DMS 273 treated with DMSO at 0.1 percent for 48 hours (cell line): ENCODE measurements at places on chromosomes 7 and 10.

GRCh38 chr10:24446739-24447138 lies 237.8 kb downstream of the KIAA1217 start:
- DNase-seq = no peak

GRCh38 chr7:151456782-151457181 lies 16.8 kb upstream of the CRYGN start:
- DNase-seq = no peak

DNA sequence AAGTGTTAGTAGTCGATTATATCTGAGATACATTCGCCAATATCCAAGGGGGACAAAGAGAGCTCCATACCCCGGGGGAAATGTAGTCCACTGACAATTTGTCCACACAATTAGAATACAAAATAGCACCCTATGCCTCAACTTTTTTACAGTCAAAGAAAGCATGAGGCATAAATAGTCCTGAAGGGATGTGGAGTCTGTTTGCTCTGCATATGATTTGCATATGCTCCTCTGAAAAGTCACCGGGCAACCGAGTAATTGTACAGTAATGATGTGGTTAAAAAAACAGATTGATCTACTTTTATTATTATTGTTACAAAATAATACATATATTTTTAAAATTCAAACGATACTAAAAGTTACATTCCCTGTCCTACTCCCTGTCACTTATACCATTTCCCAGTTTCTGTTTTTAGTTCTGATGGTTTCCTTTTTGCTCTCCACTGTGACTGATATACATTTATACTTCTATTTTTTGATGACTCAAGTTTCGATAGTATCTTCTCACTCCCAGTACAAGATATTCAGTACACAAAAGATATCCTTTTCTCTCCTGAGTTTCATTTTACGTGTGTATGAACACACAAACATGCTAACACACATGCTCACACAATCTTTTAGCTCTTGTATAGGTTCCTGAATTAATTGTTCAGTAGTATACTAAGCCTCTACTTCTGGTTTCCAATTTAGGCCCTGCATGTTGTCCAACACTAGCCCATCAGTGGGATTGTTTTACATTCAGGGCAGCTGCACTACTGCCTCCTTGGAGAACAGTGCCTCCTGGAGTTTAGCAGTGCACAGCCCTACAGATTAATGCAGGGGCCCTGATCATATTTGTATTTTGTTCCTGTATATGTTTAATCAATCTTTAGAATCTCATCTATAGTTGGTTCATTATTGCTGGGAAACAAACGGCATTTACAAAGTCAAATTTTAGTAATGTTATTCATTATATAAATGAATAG lies 130.9 kb downstream of the TES start:
- no peak for DNase-seq

- DNase-seq = no peak
Measured at GRCh38 chr7:157433628-157434027, 96.8 kb downstream of the DNAJB6 start.

DNA sequence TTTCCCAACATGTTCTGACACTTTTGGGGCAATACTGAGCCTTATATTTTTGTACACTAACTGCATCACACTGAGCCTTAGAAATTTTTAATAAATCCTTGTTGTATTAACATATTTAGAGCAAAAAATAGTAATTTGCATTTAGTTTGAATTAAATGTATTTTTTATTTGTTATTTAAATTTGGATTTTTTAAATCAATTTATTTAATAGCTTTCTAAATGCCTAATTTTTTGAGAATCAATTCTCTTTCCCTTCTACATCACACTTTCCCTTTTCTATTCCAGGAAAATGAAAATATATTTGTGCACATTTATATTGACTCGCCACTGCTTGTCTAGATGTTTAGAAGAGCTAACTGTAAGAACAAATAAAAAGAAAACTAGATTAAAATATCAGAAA lies 414.6 kb upstream of the POM121L12 start:
- DNase-seq = no peak

DNA sequence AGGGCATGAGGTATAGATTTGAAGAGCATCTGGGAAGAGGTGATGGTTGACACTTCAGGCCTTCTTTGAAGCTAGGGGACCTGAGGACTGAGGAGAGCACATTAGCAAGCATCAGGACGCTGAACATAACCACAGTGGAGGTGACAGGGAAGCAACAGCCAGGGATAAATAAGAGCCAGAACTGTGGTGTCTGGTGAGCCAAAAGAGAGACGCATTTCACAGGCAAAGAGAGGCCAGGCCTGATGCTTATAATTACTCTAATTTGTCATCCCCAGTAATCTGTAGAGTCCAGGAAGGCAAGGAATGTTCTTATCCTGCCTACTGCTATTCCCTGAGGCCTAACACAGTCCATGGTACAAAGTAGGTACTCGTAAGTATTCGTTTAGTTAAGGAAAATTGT lies 10.4 kb upstream of the FAS start:
- DNase-seq = no peak

- no peak for DNase-seq
Measured at GRCh38 chr10:623477-624311, 65.8 kb downstream of the DIP2C start.

DNA sequence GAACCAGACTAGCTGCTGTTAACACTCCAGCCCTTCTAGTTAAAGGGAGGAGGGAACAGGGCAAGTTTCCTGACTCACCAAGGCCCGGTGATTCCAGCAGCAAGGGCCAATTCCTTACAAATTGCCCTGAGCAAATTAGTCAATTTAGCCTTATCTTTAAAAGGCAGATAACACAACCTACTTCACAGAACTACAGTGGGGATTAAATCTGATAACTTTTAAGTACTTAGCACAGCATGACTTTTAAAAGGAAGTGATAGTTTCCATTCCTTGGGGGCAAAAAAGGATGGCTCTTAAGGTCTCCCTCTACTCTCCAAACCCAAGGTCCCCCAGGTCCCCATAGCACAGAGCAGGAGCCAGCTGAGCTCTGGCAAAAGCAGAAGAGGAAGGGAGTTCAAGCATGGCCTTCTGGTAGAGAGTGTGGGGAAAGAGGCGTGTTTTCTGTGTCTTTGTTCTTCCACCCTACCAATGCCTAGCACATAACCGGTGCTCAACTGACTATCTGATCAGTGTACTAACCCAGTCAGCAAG lies 4.0 kb downstream of the CDCA7L start:
- no peak for DNase-seq

- no peak for DNase-seq
Measured at GRCh38 chr7:6221340-6222319, 50.8 kb downstream of the CYTH3 start.

- DNase-seq = no peak
Measured at GRCh38 chr10:88411772-88412349, 171.3 kb downstream of the RNLS start.

DNA sequence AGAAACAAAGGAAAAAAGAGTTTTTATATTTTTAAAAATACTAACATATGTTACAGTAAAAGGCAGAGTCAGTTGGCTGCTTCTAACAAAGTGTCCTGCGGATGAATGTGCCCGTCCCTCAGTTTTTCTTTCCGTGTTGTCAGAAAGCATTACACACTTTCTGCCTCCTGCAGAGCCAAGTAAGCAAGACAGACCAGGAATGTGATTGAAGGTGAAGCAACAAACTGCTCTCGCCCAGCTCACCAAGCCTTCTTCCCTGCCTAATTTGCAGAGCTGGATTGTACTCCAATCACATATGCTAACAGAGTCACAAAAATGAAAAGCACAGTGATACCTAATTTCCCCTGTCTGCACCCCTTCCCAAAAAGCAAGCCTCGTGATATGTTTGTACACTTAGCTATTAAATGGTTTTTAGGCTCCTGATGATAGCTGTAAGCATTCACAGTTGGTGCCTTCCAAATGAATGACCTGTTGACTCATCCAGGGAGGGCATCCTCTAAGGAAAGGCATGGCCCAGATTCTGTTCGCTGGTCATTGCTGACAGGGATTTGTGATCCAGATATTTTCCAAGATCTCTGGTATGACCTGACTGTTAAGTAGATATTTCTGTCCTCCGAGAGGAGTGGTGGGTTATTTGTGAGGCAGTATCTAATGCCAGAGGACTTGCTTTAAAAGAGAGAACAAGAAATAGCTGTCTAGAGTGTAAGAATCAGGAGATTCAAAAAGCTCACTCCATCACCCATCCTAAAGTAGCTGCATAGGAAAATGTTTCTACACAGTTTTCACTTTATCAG lies 187.3 kb upstream of the PLXDC2 start:
- no peak for DNase-seq

- DNase-seq = no peak
Measured at GRCh38 chr7:49597805-49598204, 175.6 kb upstream of the VWC2 start.

- DNase-seq = no peak
Measured at GRCh38 chr7:81162234-81162633, 243.4 kb upstream of the SEMA3C start.

- no peak for DNase-seq
Measured at GRCh38 chr10:6840766-6841165, 260.7 kb upstream of the PRKCQ start.

DNA sequence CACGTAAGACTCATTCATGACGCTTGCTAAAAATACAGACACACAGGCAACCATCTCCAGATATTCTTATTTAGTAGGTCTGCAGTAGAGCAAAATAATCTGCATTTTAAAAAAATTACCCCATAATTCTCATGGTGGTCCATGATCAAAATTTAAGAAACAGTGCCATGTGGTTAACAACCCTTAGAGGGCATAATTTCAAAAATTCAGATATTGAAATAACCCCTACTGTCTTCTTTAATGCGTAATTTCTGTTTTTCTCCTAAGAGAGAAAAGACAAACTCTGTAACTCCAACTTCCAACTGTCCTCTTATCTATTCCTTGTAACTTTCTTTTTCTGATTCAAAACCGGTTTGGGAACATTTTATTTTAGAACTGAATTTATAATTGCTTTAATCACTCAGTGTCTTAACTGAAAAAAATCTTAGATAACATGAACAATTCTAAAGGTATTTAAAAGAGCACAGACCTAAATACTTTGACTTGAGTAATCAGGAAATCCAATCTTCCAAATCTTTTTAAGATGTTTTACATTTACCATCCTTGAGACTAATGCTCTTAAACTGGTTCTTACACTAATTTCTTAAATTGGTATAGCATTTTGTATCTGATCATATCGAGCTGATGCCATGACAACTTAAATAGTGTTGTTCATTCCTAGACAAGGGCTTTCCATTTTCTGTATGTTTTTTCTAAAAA lies 148.0 kb downstream of the GALNT11 start:
- no peak for DNase-seq

GRCh38 chr7:17036584-17036983 lies 154.8 kb upstream of the AGR3 start:
- DNase-seq = no peak

- no peak for DNase-seq
Measured at GRCh38 chr7:96310110-96310509, 11.8 kb downstream of the SLC25A13 start.

GRCh38 chr10:97842656-97843280 lies 6.9 kb upstream of the GOLGA7B start:
- DNase-seq = no peak

DNA sequence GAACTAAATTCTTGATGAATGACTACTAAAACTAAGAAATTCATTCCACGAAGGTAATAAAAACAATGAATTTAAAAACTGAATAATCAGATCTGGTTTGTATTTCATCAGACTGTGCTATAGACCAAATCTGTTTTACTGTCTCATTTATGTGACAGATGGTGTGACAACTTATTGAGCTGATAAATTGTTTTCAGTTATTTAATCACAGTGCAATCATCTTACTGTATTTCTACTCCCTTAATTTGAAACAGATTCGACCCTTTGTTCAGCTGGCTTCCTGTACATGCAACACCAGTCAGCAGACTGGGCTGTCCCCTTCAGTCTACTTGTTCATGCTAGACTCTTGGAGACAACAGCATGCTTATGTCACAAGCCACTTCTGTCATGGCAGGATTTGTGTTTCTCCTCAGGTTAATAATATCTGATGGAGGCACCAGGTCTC lies 150.9 kb downstream of the MBL2 start:
- no peak for DNase-seq

GRCh38 chr7:16847381-16847860 lies 34.4 kb downstream of the AGR3 start:
- no peak for DNase-seq

DNA sequence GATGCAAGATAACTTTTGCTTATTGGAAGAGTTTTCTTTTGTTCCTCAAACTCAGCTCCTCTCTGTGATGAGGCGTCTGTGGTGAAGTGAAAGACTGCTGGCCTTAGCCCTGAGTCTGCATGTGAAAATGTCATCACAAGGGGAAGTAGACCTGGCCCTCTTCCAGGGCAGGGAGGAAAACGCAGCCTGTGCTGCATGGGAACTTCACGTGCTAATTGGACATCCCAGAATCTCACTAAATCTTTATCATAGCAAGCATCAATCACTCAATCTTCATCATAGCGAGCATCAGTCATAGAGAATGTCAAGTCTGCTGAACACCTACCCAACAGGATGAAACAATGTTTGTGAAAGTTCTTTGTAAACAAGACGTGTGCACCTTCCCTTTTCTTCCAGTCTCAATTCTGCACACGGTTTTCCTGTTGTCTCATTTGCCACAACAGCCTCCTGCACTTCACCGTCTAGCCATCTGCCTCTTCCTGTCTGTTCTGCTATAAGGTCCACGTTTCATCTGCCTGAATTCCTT lies 314.6 kb downstream of the FRMD4A start:
- no peak for DNase-seq

DNA sequence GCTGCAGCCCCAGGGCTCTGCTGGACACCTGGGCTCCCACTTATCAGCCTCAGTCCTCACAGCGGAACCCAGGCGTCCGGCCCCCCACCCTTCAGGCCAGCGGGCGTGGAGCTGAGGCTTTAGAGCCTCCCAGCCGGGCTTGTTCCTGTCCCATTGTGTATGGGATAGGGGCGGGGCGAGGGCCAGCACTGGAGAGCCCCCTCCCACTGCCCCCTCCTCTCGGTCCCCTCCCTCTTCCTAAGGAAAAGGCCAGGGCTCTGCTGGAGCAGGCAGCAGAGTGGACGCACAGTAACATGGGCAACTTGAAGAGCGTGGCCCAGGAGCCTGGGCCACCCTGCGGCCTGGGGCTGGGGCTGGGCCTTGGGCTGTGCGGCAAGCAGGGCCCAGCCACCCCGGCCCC lies 2.7 kb downstream of the NOS3 start:
- no peak for DNase-seq

- DNase-seq = no peak
Measured at GRCh38 chr7:28228396-28228795, 47.8 kb upstream of the JAZF1 start.

GRCh38 chr10:64376167-64376566 lies 855.0 kb downstream of the REEP3 start:
- no peak for DNase-seq

DNA sequence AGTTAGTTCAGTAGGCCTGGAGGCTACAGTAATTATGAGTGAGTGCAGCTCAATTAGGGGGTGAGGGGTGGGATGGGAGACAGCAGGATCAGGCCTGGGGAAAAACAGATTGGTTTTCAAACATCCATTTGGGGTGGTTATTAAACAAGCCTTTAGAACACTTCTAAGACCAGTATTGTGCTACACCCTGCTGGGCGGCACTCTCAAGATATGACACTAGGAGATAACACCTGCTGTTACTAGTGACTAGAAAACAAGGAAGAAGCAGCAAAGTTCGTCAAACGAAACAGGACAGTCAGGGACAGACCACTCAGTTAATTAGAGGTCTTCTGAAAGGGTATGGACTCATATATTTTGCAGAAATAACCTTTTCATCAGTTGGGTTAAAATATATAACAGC lies 353.6 kb downstream of the PTEN start:
- no peak for DNase-seq

- no peak for DNase-seq
Measured at GRCh38 chr10:72704117-72704516, 12.2 kb downstream of the MCU start.

- DNase-seq = no peak
Measured at GRCh38 chr10:35300063-35300699, 36.1 kb upstream of the CCNY start.

GRCh38 chr10:6273351-6273750 lies 70.6 kb downstream of the PFKFB3 start:
- no peak for DNase-seq
